Osteoblast (primary cell): ENCODE measurements at places on chromosomes 6 and 20. TPM values are rescaled to one million over a fixed set of nuclear protein-coding genes. Genes with fewer than 3 reads are reported as not detected.

PNPLA1 gene
- under 0.01 TPM in 1 of 2 replicates, not detected in the other for total RNA-seq

MUCL3 gene
- total RNA-seq = not detected in 2 replicates

ID1 gene
- total RNA-seq = 56.3 and 82.5 TPM in 2 replicates

ULBP1 gene
- total RNA-seq = 0.72 and 0.88 TPM in 2 replicates

NOTCH4 gene
- total RNA-seq = 0.59 and 1.1 TPM in 2 replicates

FAM184A gene
- under 0.01 and 0.36 TPM in 2 replicates for total RNA-seq

C6orf58 gene
- under 0.01 TPM in 1 of 2 replicates, not detected in the other for total RNA-seq

ZKSCAN3 gene
- total RNA-seq = 2.9 and 3.5 TPM in 2 replicates

DLK2 gene
- total RNA-seq = 0.29 TPM in 1 of 2 replicates, not detected in the other

LY86 gene
- not detected in 2 replicates for total RNA-seq

SYCP2 gene
- 0.59 and 1.4 TPM in 2 replicates for total RNA-seq
